ENCODE measurements at places on chromosomes 3 and 15.

GRCh38 chr3:127690106-127690505, 17.4 kb downstream of the ABTB1 start:
- DNase-seq = no peak

DNA sequence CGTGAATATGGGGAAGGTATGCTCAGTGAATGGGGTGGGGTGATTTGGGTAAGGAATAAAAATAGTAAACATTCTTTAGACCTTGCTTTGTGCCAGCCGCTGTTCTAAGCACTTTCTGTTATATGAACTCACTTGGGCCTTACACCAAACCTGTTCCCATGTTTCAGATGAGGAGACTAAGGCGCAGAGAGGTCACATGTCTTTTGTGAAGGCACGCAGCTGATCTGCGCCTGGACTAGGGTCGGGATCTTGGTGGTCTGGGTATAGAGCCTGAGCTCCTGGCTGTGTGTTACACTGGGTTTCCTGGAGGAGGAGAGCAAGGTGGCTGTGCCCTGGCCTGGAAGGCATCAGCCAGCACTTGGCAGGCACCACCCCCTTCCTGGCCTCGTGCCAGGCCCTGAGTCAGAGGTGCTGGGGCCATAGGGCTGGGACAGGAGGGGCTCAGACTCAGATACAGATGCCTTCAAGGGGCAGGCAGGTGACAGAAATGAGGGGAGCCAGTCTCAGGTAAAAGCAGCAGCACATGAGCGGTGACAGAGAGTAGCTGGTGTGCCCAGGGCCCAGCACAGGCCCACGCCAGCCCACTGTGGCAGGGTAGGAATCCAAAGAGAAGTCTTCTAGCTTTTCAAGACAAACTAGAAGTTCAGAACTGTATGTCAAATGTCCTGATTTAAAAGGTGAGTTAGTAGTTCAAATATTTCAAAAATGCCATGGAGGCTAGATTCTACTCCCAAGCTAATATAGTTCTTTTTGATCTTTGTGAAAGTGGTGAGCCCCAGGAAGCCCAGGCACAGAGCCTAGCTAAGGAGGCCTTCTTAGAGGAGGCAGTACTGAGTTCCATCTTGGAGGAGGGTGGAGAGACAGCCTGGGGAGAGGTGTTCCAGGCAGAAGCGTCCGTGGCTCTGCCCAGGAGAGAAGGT, 83.1 kb downstream of the DNAJB8 start:
- DNase-seq = no peak

DNA sequence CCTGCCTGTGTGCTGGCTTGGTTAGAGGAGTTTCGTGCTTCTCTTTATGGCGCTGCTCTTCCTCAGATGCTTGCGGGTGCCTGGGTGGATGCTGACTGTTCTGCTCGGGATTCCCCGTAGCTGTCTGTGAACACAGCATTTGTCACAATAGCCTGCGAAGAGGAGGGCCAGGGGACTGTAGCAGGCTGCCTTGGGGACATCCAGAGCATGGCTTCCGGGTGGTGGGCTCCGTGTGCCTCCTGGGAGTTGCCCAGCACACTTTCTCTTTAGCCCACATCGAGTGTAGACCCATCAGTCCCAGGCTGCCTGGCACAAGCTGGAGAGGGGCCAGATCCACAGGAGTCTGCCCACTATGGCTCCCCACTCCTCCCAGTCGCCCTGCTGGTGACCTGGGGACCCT, 22.4 kb downstream of the LRRK1 start:
- DNase-seq = no peak

GRCh38 chr3:171481011-171481410, 20.8 kb upstream of the TNIK start:
- DNase-seq = no peak

DNA sequence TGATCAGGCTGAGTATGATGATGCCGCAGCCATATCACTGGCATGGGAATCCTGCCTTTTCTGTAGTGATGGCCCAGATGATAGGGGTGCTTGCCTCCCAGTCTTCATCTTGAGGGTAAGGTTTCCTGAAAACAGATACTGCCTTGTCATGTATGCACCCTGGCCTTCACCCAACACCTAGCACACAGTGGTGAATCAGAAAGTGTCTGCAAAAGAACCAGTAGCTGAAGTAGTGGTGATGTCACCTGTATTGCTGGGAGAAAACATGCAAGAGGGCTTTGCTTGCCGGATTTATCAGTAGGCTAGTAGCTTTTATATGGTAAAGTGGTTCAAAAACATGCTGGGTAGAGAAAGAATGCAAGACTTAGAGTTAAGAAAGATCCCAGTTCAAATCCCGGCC, 419.8 kb upstream of the WNT5A start:
- DNase-seq = no peak

DNA sequence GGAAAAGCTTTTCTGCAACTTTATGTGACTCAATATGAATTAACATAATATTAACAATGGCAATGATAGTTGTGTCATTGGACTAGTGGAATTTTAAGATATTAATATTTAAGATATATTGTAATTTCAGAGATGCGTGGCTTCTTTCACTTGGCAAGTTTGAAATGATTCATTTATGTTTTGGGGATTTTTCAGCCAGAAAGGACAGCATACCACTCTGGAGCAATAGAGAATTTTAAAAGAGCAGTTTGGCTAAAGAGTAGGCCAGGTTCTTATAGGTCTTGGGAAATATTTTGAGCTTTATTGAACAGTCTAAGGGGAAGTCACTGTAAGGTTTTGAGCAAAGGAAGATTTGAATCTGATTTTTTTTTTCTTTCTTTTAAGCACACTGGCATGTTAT, 16.5 kb downstream of the GMPS start:
- DNase-seq = no peak

- no peak for DNase-seq
Observed at GRCh38 chr15:71089801-71090200, 25.5 kb upstream of the THSD4 start.

GRCh38 chr3:169666376-169667165, 3.1 kb upstream of the MECOM start:
- DNase-seq = no peak

- no peak for DNase-seq
Observed at GRCh38 chr3:42827654-42828053, 18.4 kb downstream of the ACKR2 start.

DNA sequence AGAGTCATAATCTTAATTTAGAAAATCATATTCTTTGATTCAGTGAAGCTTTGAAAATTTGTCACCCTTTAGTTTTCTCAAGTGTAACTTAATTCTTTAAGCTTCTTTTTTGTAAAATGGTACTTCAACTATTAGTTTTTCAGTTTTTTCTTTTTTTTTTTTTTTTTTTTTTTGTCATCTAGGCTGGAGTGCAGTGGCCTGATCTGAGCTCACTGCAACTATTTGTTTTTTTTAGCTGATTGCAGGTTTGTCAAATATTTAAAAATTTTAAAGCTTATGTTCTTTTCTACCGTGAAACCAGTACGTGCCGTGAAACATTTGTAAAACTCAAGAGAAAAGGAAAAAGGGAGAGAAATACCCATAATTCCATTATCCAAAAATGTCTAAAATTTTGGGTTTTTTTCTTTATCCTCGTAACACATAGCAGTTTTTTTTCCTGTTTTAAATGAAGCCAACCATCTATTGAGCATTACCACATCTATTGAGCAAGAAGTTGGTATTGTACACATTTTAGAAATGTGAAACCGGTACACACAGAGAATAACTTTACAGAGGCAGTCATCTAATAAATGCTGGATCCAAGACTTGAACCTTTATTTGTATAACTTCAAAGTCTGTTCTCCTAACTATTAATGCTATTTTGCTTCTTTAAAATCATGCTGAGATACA, 25.7 kb downstream of the ECT2 start:
- no peak for DNase-seq

- no peak for DNase-seq
Observed at GRCh38 chr15:39552556-39552955, 28.3 kb upstream of the THBS1 start.

DNA sequence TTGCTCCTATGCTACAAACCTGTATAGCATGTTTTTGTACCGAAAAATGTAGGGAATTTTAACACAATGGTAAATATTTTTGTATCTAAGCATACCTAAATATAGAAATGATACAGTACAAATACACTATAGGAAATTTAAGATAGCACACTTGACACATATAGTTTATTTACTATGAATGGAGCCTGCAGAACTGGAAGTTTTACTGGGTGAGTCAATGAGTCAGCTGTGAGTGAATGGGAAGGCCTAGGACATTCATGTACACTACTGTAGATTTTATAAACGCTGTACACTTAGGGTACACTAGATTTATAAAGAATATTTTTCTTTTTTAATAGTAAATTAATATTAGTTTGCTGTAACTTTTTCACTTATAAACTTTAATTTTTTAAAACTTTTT, 707.7 kb upstream of the EPHA6 start:
- no peak for DNase-seq

DNA sequence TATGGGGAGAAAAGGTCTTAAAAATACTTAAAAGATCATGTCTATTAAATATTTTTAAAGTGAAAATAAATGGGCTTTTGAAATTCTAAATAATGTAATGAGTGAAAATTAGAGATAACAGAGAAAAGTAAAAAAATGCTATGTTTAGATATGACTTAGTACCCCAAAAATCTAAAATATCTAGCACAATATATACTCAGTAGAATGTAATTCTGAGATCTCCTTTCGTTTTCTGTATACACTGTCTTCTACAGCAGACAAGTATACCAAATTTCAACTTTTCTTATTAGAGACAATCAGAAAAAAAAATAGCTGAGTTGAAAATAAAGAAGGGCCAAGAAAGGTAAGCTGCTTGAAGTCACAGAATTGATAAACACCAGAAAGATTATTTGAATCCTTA, 140.8 kb downstream of the ADAM10 start:
- no peak for DNase-seq

DNA sequence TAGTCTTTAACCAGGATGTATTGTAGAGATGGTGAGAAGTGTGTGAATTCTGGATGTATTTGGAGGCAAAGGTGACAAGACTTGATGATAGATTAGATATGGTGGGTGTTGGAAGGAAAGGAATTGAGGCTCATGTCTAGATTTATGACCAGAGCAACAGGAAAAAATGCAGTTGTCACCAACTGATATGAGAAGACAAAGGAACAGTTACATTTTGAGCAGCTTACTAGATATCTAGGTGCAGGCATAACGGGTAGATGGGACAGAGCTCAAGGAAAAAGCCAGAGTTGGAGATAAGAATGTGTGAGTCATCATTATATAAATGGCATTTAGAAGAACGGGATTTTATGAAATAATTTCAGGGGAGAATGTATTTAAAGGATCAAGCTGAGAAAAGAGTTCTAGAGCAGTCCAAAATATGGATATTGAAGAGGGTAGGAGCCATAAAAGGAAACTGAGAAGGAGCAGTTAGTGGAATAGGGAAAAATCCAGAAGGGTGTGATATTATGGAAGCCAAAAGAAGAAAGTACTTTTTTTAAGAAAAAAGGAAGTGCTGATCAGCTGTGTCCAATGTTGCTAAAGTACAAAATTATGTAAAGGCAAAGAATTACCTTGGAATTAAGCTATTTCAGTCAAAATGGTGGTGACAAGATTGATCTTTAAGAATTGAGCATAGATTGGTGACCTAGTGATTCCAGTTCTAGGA, 262.5 kb downstream of the CGGBP1 start:
- no peak for DNase-seq

DNA sequence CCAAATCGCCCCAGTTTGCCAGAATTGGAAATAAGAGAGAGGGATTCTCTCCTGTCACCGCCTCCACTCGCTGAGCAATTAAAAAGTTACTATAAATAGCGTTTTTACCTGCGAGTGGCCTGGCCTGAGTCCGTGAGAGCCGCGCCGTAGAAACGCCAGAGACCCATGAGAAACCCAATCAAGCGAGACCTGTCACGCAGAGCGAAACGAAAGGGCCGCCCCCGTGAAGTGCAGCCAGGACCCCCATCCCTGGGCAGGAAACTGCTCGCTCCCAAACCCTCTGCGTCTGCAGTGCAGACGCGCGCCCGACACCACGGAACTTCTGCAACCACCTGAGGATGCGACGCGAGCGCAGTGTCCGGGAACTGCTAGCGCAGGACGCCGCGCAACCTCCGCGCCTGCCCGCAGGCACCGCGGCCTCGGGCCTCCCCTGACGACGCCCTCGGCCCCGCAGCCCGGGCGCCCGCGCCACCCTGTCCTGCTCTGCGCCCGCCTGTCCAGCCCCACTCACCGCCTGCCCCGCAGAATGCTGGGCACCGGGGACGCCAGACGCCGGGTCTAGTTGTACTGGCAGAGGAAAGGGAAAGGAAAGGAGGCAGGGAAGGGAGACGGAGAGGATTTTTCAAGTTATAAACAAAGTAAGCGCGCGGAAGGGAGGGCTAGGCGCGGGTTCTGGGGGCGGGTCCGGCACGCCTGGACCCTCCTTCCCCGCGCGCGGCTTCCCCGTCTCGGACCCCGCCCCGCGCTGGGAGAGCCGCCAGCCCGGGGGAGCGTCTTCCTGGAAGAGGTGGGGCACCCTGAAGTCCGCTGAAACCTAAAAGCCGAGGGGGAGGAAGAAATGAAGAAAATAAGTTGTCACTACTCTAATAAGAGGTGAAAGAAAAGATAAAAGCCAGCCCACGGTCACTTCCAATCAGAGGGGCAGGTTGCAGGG, at the start of gene PLSCR4:
Gene PLSCR4, minus strand, starts transcription at position 657 of the 934 bp plus-strand sequence. CDS start 29,034 bp downstream, outside the sequence.
- peak; percentile 28 for DNase-seq

GRCh38 chr3:101069901-101070798, 76.9 kb upstream of the ABI3BP start:
- no peak for DNase-seq

GRCh38 chr15:67884514-67885174, 44.8 kb upstream of the RNU6-1 start:
- DNase-seq = peak; percentile 55

DNA sequence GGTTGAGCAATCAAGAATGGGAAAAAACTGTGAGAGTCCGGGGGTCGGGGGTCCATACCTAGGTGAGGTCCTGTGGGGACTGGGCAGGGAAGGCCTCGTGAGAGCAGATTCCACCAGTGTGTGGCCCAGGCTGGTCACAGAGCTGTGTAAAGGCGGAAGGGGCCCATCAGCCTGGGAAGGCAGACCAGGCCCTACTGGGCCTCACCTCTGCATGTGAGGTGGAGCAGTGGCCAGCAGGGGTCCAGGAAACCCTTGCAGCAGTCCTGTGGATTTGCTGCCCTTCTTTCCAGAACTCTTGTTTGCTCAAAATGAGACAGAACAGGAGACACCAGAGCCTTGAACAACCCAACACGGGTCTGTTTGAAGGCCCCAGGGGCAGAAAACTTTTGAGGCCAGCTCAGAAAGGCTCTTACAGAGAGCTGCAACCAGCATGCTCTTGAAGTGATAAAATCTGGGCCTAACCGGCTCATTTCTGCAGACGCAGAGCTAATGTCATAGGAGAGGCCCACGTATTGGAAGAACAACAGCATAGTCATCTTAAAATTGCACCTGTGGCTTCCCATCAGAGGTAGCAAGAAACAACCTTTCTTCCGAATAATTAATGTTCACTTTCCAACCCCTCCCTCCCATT, 30.3 kb upstream of the HHATL start:
- no peak for DNase-seq

Measured in pons (tissue), 1 donor.